ENCODE measurements at places on chromosomes 7 and 10. TPM values are rescaled to one million over a fixed set of nuclear protein-coding genes. Genes with fewer than 3 reads are reported as not detected.

Gene KEL
- 4.5 TPM for total RNA-seq

Gene ADRA2A
- total RNA-seq: 2.0 TPM

Gene METTL27
- total RNA-seq: 3.2 TPM

Gene FEZF1
- not detected for total RNA-seq

Gene CYP26C1
- total RNA-seq: not detected

Gene TPK1
- 3.7 TPM for total RNA-seq

Gene PON3
- total RNA-seq: 11.2 TPM

Gene CRHR2
- total RNA-seq: 0.20 TPM

Gene TIAL1
- total RNA-seq: 97.7 TPM

Gene LRRD1
- 0.30 TPM for total RNA-seq

Gene CPA1
- total RNA-seq: 0.79 TPM

Gene DHTKD1
- total RNA-seq: 19.5 TPM

Gene RPEL1
- total RNA-seq: not detected

Gene IFIT3
- 11.2 TPM for total RNA-seq

Gene CTBP2
- total RNA-seq: 36.7 TPM

Gene ITGB8
- total RNA-seq: 27.1 TPM

Gene LRRN3
- total RNA-seq: 2.5 TPM

Gene PON1
- 0.10 TPM for total RNA-seq

Gene GPR22
- total RNA-seq: 0.20 TPM

All from skin of body (tissue), 3 donors.